ENCODE measurements at places on chromosomes 12 and 14. TPM values are rescaled to one million over a fixed set of nuclear protein-coding genes. Genes with fewer than 3 reads are reported as not detected.

The TAS2R7 gene
- total RNA-seq: not detected

The IL31 gene
- total RNA-seq: not detected

The RNASE7 gene
- not detected for total RNA-seq

The INHBE gene
- not detected for total RNA-seq

The ZNF664 gene
- 41.3 TPM for total RNA-seq

The NXPH4 gene
- total RNA-seq: 0.32 TPM

The CNOT2 gene
- 78.0 TPM for total RNA-seq

- DNase-seq: no peak
Observed at GRCh38 chr14:28975084-28975483, 208.5 kb downstream of the FOXG1 start.

GRCh38 chr12:94954029-94954685 lies 49.3 kb downstream of the NDUFA12 start:
- DNase-seq: no peak

GRCh38 chr12:124651516-124652273 lies 84.3 kb upstream of the NCOR2 start:
- DNase-seq: no peak

DNA sequence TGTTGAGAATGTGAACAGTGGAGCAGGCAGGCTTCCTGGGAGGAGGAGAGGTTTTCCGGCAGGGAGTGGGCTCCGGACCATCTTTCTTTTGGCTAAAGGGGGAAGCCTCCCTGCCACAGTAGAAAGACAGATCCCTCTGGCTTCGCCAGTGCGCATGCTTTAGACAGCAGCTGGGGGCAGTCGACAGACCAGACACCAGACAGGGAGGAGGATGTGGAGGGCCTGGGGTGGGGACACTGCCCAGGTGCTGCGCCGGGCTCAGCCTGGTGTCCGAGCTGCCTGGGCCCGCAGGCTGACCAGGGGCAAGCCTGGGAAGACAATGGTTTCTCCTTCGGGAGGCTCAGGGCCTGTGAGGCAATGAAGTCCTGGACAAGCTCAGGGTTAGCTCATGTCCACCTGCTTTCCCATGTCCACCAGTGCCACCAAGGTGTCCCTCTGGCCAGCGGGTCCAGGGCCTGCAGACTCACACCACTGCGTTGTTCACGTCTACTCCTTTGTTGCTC lies 67.3 kb downstream of the PRIMA1 start:
- DNase-seq: no peak

- no peak for DNase-seq
Observed at GRCh38 chr12:104230304-104231095, 14.9 kb downstream of the TXNRD1 start.

- no peak for DNase-seq
Observed at GRCh38 chr12:10260927-10261326, 46.7 kb upstream of the KLRD1 start.

GRCh38 chr14:32209471-32209870 lies 6.4 kb upstream of the RNU6-8 start:
- DNase-seq: no peak

- DNase-seq: no peak
Observed at GRCh38 chr12:132187646-132188450, 43.6 kb downstream of the NOC4L start.

DNA sequence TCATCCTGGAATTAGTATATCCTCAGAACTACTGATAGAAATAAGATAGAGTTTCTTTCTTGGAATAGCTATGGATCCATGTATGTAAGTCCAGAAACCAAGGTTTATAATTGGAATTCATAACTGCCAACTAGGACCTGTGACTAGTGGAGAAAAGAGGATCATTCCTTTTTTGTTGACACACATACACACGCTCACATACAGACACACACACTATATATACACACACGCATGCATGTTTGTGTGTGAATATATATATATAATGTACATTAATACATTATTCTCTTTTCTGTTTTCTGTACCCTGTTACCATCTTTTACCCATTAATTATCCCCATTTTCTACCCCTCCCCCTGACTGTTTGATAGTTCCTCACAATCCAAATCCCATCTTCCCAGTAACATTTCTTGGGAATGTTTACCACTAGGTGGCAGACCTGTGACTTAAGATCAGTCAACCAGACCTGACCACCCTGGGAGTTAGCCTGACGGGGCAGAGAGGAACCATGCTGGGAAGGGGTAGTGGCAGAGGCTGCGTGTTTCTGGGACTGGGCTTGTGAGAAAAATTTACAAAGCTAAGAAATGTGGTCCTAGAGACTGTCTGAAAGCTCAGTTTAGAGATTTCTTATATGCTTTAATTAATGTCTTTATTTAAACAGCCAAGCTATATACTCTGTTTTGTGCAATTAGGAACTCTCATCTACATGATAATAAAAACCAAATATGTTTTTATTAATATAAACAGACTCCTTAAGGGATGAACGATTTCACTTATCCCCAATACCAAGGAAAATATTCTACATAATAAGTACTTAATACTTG lies 308.0 kb downstream of the PPFIA2 start:
- no peak for DNase-seq

DNA sequence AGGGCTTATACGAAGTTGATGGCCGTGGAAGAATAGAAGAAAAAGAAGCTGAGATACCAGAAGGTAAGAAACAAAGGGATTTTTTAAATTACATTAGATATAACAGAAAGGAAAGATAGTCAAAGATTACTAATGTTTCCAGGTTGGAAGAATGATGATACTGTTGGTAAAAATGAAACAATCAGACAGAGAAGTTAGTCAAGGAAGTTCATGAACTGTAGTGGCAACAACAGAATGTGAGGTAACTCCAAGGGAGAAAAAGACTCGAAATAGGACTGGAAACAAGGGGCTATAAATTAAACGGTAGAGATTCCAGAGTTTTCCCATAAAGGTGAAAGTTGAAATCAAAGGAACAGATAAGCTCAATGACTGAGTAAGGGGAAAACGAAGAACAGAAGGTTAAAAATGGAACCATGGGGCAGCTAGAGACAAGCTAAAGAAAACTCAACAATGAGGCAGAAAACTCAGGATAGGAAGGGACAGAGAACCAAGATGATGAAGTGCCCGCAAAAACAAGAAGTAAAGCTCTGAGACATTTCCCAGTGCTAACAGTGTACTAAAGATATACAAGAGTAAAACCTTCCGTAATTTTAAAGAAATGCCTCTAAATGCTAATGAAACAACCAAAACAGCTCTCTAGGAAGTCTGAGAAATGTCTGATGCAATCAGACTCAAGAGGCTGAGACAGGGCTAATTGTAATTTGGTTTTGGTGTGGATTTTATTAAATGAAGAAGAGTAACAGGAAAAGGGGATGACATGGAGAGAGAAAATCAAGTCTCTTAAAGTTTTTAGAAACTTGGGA lies 70.0 kb downstream of the PPP2R5E start:
- no peak for DNase-seq

- DNase-seq: no peak
Observed at GRCh38 chr12:25121916-25122315, 73.0 kb downstream of the DNAI7 start.

- DNase-seq: no peak
Observed at GRCh38 chr12:7899755-7900154, 27.0 kb upstream of the SLC2A14 start.

DNA sequence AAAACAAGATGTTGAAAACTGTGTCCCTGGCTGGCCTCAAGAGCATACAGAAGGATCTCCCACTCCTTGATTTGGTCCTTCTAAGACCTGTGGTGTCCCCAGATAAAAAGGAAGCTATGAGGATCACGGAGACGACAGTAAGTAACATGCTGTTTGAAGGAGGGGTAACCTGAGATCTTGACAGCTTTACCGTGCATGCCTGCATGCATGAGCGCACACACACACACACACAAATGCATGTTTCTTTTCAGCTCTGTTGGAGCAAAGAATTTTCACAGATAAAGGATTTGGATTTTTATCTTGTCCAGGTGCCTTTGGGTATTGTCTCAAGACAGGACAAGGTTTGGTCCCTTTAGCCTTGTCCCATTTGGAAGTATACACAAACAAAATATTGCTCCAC lies 411.6 kb upstream of the CCDC196 start:
- no peak for DNase-seq

DNA sequence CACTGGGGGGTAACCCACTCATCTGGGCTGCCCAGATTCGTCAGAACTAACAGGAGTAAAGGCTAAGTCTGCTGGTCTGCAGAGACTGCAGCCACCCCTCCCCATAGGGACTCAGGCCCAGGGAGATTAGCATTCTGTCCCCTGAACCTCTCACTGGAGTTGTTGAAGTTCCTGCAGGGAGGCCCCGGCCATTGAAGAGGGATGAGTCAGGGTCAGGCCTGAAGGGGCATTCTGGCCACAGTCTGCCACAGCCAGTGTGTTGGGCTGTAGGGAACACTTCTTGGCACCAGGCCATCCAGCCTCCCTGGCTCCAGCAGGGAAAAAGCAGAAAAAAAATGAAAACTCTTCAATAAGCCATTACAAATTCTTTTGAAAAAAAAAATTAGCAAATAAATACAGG lies 35.3 kb downstream of the KLRK1 start:
- no peak for DNase-seq

DNA sequence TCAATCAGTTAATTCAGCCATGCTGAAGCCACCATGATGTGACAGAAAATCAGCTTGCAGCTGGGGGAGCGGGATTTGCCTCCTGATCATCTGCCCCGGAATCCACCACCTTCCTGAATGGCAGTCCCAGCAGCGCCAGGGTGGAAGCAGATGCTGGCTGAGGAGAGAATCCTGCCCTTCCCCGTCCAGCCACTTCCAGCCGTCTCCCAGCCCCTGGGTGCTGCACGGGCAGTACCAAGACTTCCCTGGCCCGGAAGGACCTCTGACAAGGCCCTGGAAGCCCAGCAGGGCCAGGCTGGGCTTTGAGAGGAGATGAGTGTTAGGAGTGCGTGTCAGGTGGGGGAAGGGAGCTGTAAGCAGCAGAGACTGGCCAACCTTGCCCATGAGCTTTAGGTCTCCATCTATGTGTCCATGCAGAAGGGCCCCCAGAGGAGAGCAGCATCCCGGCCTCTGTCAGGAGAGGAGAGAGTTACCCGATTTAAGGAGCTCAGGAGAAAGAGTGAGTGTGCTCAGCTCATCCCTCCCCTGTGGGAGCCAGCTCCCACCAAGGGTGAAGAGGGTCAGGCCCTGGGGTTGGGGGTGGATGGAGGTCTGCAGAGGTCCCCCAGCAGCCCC lies 69.3 kb downstream of the EID3 start:
- no peak for DNase-seq

DNA sequence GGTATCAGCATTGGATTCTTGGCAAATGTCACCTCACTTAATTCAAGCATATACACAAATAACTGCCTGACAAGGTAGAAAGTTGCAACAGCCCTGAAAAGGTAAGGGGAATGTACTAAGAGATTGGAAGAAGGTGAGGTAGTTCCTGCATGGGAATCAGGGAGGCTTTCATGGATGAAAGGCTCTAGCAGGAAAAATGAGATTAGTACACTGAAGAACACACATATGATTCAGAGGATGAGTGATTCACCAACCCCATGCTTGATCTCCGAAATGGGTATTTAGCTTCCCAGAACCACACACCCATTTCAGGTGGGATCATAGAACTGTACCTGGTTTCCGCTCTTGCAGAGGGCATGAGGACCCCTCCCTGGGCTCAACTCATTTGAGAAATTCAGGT lies 65.8 kb downstream of the PAH start:
- DNase-seq: no peak

- peak; percentile 88 for DNase-seq
Observed at GRCh38 chr12:127559349-127560040, 707.5 kb upstream of the TMEM132C start.

DNA sequence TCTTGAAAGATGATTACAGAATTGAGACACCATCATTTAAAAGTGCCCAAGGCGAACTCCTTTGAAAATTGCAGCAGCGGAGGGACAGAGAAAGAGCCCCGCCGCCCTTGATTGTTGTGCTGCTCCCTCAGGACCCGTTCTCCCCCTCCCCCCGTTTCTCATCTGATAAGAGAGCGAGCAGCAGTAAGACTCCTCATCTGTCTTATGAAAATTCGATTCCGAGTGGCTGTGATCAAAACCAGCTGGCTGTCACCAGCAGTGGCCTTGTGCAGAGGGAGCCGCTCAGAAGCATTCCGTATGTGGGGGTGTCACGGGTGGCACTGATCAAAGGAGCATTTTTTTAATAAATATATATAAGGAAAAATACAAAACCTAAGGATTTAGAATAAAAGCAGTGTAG lies 78.0 kb upstream of the GPATCH2L start:
- DNase-seq: no peak

- no peak for DNase-seq
Observed at GRCh38 chr12:115037830-115038229, 353.9 kb upstream of the TBX3 start.

DNA sequence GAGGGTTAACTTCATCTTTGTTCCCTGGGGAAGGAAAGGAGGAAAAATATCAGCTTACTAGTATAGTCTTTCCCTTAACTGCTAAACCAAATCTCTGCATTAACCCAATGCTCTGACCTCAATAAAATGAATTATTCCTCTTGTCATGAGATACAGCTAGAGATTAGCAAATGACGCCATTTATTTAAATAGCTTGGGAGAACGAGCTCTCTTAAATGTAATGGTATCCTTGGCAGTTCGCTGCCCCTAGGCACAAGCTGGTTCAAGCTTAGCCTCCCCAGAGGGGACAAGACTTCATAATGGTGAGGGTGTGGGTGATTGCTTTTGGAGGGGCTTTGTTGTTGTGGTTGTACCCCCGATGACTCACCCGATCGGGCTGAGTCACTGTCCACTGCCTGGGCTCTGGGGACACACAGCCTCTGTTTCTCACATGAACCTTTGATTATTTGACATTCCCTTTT lies 19.6 kb downstream of the FNTB start:
- no peak for DNase-seq

- no peak for DNase-seq
Observed at GRCh38 chr14:50828721-50829488, 2.1 kb downstream of the NIN start.

GRCh38 chr14:78653173-78653572 lies 483.0 kb downstream of the NRXN3 start:
- DNase-seq: no peak

DNA sequence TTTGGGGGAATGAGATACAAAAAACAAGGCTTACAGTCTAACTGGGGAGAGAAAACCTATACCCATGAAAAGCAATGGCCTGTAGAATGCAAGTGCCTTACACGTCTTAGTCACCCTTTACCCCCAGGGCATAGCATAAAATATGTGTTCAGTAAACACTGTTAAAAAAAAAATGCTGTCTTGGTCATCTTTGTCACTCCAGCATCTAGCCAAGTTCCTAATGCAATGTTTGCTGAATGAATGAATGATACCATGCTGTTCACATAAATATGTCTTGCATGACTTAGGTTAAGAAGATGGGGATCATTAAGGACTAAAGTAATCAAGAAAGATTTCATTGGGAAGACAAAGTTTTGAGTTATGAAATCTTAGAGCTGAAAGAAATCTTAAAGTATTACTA lies 38.5 kb downstream of the PPP2R5E start:
- no peak for DNase-seq

DNA sequence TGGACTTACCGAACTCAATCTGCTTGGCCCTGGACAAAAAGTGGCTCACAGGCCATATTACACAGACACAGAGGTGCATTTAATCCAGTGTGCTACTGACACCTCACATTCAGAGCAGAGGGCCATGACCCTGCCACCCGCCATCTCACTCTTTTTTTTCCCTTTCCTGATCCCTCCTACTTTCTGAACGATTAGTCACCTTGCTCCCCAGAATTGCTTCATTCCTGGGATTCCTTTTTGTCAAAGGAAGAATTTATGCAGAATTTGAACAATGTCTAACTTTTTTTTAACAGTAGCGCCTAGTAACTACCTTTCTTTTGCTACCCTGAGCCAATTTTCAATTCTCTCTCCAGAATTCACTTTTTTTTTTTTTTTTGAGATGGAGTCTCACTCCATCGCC lies 4.6 kb downstream of the PKP2 start:
- DNase-seq: no peak

GRCh38 chr12:117328556-117329100 lies 32.8 kb downstream of the NOS1 start:
- DNase-seq: no peak
